ENCODE measurements at places on chromosomes 12 and 14.

DNA sequence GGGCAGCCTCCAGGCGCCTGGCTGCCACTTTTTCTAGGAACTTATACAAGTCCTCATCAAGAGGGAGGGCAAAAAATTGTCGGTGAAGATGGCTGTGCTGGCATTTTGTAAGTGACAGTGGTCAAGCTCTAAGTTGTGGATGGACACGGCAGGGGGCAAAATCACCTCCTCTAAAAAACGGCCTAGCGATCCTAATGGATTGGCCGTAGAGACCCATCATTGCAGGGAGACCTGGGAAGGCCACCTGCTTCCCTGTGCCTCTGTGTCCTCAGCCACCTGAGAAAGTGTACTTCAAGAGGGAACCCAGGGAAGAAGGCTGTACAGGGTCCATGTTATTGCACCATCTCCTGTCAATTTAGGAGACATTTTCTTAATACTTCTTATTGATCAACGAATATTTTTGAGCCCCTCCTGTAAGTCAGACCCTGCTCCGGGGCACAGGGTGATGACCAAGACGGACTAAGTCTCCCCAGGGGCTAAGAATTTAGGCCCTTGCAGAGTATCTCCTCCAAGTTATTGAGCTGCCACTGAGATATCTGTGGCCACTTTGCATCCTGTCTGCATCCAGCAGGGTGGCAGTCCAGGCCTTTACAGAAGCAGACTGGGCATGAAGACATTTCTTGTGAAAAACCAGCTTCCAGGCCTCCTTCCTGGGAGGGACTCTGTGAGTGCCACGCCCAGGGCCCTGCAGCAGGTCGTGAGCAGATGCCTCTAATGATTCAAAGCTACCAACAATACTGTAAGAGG lies 40.5 kb downstream of the PSMA6 start:
- DNase-seq, result no peak

GRCh38 chr14:99203080-99203479 lies 68.9 kb downstream of the BCL11B start:
- no peak for DNase-seq

- DNase-seq, result no peak
Observed at GRCh38 chr12:11703378-11703777, 53.9 kb downstream of the ETV6 start.

DNA sequence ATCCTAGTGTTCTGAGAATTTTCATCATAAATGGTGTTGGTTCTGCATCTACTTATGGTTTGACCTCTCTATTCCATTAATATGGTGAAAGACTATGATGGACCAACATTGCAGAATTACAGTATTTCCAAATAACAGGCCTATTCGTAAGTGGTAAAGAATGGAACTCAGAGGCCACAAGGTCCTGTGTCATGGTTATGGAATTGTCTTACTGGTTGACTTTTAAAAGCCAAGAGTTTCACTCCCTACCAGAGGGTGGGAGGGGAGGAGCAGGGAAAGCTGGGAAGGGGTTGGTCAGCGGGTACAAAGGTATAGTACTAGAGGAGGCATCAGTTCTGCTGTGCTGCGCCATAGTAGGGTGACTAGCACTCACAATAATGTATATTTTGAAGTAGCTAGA lies 153.4 kb downstream of the TMEM132D start:
- DNase-seq, result no peak

GRCh38 chr12:84912198-84913128 lies at the start of gene SLC6A15:
Gene SLC6A15, minus strand, starts transcription at chr12:84912799. Its CDS starts 20,679 bp downstream, at chr12:84892120.
- no peak for DNase-seq

GRCh38 chr14:76546426-76547221 lies 170.7 kb downstream of the ESRRB start:
- DNase-seq, result no peak

DNA sequence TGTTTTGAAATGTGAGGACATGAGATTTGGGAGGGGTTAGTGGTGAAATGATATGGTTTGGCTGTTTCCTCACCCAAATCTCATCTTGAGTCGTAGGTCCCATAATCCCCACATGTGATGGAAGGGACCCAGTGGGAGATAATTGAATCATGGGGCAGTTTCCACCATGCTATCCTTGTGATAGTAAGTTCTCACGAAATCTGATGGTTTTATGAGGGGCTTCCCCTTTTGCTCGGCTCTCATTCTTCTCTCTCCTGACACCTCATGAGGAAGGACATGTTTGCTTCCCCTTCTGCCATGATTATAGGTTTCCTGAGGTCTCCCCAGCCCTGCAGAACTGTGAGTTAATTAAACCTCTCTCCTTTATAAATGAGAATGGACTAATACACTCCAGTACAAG lies 18.0 kb downstream of the GALNT6 start:
- no peak for DNase-seq

Data from stimulated activated CD8-positive, alpha-beta memory T cell treated with anti-CD3 and anti-CD28 coated beads, Interleukin-12 subunit alpha, Interleukin-12 subunit beta, amount 100 ng/mL, for 1 hour (primary cell).